ENCODE measurements at places on chromosomes 11 and 22. TPM values are rescaled to one million over a fixed set of nuclear protein-coding genes. Genes with fewer than 3 reads are reported as not detected.

KDM4E gene
- not detected for total RNA-seq

FREY1 gene
- 1.5 TPM for total RNA-seq

C11orf58 gene
- total RNA-seq: 150 TPM

RPLP2 gene
- total RNA-seq: 1,514 TPM

CSF2RB gene
- total RNA-seq: not detected

PLA2G6 gene
- 48.8 TPM for total RNA-seq

SYT13 gene
- total RNA-seq: 0.13 TPM

WT1 gene
- total RNA-seq: not detected

KCNJ1 gene
- not detected for total RNA-seq

GRCh38 chr11:60703374-60703773 is 4.0 kb downstream of the MS4A8 start:
- no peaks in the 10 kb centered on the region for H3K4me1 ChIP-seq
- no peak overlapping the region for H3K4me3 ChIP-seq
- peaks cover 2% of the 10 kb centered on the region for H3K27me3 ChIP-seq
- DNase-seq: no peak
- H3K36me3 ChIP-seq: no peaks in the 10 kb centered on the region

DNA sequence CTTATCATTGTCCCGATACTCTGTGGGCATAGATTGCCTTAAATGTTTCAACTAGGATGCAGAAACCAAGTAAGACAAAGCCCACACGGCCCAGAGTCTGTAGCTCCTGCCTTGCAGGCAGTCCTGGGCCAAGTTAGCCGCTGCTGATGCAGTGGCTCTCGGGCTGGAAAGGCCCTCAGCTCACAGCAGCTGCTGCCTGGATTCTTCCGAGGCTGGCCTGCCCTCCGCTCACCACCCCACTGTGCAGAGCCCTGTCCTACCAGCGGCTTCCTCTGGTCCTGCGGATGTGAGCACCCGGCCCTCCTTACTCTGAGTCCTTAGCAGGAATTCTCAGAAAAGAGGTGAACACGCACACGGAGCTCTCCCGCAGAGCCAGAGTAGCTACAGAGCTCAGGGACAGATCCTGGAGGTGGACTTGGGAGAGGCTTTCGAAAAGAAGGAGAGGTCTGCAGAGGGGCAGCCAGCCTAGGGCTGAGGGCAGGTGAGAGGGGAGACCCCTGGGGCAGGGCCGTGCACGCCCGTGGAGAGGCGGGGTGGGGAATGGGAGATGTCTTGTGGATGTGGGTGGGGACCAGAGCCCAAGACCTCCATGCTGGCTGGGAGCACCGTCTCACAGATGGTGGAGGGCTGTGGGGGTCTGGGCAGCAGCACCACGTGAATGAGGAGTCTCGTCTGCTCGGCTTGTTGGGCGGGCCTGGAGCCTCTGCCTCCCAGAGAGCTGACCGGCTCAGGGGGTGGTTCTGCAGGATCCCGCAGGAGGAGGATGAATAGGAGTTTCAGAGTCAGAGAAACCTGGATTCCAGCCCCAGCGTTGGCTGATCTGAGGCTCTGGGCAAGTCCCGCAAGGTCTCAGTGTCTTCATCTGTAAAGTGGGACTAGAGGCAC is 117.4 kb upstream of the B3GAT1 start:
- no peak overlapping the region for H3K4me3 ChIP-seq
- DNase-seq: peak; percentile 78
- no peaks in the 10 kb centered on the region for H3K27me3 ChIP-seq
- H3K4me1 ChIP-seq: no peaks in the 10 kb centered on the region
- no peaks in the 10 kb centered on the region for H3K36me3 ChIP-seq

DNA sequence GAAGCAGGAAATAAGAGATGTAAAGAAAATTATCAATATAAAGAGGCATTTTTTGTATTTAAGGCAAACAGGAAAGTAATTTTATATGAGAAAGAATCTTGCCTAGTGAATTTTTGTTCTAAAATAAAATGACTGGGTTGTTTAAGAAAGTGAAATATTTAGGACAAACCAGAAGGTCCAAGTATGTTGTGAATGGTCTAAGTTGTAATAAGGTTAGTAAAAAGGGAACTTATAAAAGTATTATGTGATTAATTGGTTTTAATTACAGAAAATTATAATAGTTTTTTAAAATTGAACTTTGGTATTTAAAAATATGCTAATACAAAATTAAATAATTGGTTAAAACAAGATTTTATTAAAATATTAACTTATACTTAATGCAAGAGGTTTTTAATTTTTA is 26.6 kb upstream of the EI24 start:
- H3K4me3 ChIP-seq: no peak overlapping the region
- H3K27me3 ChIP-seq: peaks cover 12% of the 10 kb centered on the region
- no peak for DNase-seq
- no peaks in the 10 kb centered on the region for H3K4me1 ChIP-seq

- H3K36me3 ChIP-seq: peaks cover 6% of the 10 kb centered on the region
- DNase-seq: no peak
- H3K4me3 ChIP-seq: no peak overlapping the region
- no peaks in the 10 kb centered on the region for H3K27me3 ChIP-seq
- peaks cover 7% of the 10 kb centered on the region for H3K4me1 ChIP-seq
- H3K27ac ChIP-seq: no peak overlapping the region
Observed at GRCh38 chr11:122048401-122048800, 67.6 kb downstream of the BLID start.

- H3K4me3 ChIP-seq: no peak overlapping the region
- H3K4me1 ChIP-seq: peaks cover 38% of the 10 kb centered on the region
- no peak overlapping the region for H3K27ac ChIP-seq
- H3K27me3 ChIP-seq: no peaks in the 10 kb centered on the region
- no peaks in the 10 kb centered on the region for H3K36me3 ChIP-seq
Observed at GRCh38 chr11:76035020-76035419, 171.3 kb downstream of the WNT11 start.

GRCh38 chr11:45772986-45773785 is 31.8 kb upstream of the SLC35C1 start:
- no peak overlapping the region for H3K4me3 ChIP-seq
- no peak overlapping the region for H3K27ac ChIP-seq

DNA sequence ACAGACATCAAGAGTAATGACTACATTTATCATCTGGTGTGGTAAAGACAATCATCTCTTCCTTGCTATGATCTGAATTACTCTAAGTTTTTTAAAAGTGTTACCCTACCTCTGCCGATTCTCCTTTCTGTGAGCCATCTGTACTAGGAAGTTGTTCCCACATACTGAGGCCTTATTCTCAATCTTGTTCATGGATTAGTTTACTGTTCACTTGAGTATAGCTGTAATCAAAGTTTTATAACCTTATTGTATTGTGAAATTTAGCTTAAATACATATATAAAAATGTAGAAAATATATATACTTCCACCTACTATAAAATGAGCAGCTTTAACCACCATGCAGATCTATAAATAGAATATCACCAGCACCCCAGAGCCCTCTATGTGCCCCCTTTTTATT is 2.4 kb upstream of the OR8D2 start:
- H3K27ac ChIP-seq: no peak overlapping the region
- no peaks in the 10 kb centered on the region for H3K4me1 ChIP-seq
- no peak for DNase-seq
- no peaks in the 10 kb centered on the region for H3K36me3 ChIP-seq
- no peak overlapping the region for H3K4me3 ChIP-seq

DNA sequence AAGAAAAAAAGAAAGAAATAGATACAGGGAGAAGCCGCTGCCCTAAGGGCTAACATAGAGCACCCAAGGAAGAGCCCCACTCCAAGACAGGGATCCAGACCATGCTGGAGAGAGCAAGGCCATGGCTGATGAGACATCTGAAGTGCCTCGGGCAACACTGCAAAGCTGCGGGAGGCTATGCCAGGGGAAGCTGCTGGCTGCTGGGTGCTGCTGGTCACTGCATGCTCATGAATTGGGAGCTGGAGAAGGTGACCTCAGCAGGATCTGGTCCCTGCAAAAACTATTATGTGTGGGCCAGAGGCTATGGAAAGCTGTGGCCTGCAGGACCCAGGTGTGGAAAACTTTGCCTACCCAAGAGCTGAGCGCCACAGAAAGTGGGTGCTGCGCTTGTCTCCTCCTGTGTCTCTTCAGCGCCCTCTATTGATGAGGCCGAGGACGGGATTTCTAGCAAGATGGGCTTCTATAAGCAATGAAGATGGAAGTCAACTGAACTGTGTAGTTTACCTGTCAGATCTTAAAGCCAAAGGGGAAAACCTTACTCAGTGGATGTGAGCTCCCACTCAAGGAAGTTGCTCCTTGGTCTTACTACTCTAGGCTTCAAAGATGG is 17.3 kb upstream of the SLC29A2 start:
- H3K36me3 ChIP-seq: no peaks in the 10 kb centered on the region
- no peak overlapping the region for H3K4me3 ChIP-seq
- H3K27me3 ChIP-seq: peaks cover 12% of the 10 kb centered on the region
- DNase-seq: no peak
- H3K4me1 ChIP-seq: peaks cover 4% of the 10 kb centered on the region
- H3K27ac ChIP-seq: no peak overlapping the region

DNA sequence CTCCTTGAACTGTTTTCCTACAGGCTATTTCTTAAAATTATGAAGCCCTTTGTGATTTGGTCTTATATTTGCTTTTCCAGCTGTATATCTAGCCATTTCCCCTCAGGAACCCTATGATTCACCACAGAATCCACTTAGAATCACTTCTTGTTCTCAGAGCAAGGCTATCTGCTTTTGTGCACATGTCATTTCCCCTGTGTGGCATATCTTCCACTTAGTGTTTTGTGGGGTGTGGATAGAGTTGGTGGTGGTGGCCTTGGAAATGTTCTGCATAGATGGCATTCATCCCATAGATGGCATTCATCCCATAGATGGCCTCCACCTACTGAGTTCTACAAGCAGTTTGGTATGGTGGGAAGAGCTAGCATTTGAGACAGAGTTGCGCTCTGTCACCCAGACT is 44.7 kb downstream of the SWAP70 start:
- peaks cover 28% of the 10 kb centered on the region for H3K4me1 ChIP-seq
- no peak overlapping the region for H3K27ac ChIP-seq
- H3K27me3 ChIP-seq: no peaks in the 10 kb centered on the region
- no peak for DNase-seq
- no peak overlapping the region for H3K4me3 ChIP-seq

GRCh38 chr11:103737037-103737622 is 299.3 kb upstream of the DDI1 start:
- H3K36me3 ChIP-seq: no peaks in the 10 kb centered on the region
- peaks cover 10% of the 10 kb centered on the region for H3K4me1 ChIP-seq
- DNase-seq: no peak
- H3K27me3 ChIP-seq: no peaks in the 10 kb centered on the region
- no peak overlapping the region for H3K4me3 ChIP-seq

DNA sequence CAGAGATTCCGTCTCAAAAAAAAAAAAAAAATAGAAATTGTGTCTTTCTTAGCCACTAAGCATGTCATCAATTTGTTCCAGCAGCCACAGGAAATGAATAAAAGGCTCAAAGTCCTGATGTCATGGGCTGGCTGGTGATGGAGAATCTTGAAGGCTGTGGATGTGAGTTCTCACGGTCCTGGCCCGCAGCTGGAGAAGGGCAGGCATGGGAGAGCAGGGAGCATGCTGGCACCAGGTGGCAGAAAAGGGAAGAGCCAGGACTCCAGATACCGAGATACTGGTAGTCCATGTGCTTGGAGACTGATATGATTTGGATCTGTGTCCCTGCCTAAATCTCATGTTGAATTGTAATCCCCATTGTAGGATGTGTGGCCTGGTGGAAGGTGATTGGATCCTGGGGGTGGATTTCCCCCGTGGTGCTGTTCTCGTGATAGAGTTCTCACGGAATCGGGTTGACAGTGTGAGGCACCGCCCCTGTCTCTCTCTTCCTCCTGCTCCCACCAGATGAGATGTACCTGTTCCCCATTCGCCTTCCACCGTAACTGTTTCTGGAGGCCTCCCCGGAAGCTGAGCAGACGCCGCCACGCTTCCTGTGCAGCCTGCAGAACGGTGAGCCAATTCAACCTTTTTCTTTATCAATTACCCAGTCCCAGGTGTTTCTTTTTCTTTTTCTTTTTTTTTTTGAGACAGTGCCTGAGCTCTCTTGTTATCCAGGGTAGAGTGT is 18.1 kb downstream of the MRGPRD start:
- no peaks in the 10 kb centered on the region for H3K4me1 ChIP-seq
- H3K36me3 ChIP-seq: no peaks in the 10 kb centered on the region
- no peak overlapping the region for H3K4me3 ChIP-seq
- no peak for DNase-seq
- peaks cover 9% of the 10 kb centered on the region for H3K27me3 ChIP-seq

- no peaks in the 10 kb centered on the region for H3K4me1 ChIP-seq
- no peak overlapping the region for H3K4me3 ChIP-seq
- no peak for DNase-seq
- no peak overlapping the region for H3K27ac ChIP-seq
- no peaks in the 10 kb centered on the region for H3K36me3 ChIP-seq
- peaks cover 14% of the 10 kb centered on the region for H3K27me3 ChIP-seq
Observed at GRCh38 chr22:17205432-17205831, 13.8 kb downstream of the ADA2 start.

DNA sequence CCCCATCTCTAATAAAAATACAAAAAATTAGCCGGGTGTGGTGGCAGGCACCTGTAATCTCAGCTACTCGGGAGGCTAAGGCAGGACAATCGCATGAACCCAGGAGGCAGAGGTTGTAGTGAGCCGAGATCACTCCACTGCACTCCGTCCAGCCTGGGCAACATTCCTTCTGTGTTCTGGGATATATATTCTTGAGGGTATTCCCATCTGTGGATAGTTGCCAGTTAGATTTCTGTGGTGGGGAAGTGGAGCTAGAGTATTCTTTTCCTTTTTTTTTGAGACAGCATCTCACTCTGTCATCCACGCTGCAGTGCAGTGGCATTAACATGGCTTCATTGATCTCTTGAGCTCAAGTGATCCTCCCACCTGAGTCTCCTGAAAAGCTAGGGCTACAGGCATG is 9.1 kb upstream of the ZNF74 start:
- H3K27me3 ChIP-seq: peaks cover 58% of the 10 kb centered on the region
- no peak overlapping the region for H3K27ac ChIP-seq
- no peaks in the 10 kb centered on the region for H3K4me1 ChIP-seq
- H3K4me3 ChIP-seq: no peak overlapping the region

DNA sequence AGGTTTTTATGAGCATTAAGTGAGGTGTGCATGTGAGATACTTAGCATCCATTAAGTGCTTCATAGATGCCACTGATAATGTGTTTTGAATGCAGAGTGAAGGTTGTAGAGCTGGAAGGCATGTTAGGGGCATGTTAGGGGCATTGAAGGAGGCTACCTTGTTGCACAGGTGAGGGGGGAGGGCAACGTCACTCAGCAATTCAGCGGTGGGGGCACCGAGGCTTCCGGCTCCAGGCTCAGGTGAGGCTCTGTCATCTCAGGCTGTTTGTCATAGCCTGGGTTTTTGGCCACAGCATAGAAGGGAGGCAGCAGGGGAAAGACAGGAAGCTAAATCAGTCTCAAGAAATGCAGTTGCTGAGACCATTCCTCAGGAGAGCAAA is 299.0 kb downstream of the NTM start:
- H3K4me1 ChIP-seq: no peaks in the 10 kb centered on the region
- peaks cover 10% of the 10 kb centered on the region for H3K27me3 ChIP-seq
- no peak for DNase-seq
- no peak overlapping the region for H3K4me3 ChIP-seq
- H3K36me3 ChIP-seq: no peaks in the 10 kb centered on the region

- no peaks in the 10 kb centered on the region for H3K4me1 ChIP-seq
Observed at GRCh38 chr11:119886667-119887230, 157.7 kb upstream of the NECTIN1 start.

- H3K4me3 ChIP-seq: no peak overlapping the region
- H3K27me3 ChIP-seq: peaks cover 4% of the 10 kb centered on the region
- no peak overlapping the region for H3K27ac ChIP-seq
- H3K36me3 ChIP-seq: no peaks in the 10 kb centered on the region
Observed at GRCh38 chr22:41963453-41964111, 5.7 kb upstream of the SEPTIN3 start.
